NCI-H1436 treated with DMSO at 0.1 percent for 48 hours (cell line): ENCODE measurements at places on chromosomes 12 and 14.

- no peak for DNase-seq
Measured at GRCh38 chr12:23686095-23686494, 263.4 kb downstream of the SOX5 start.

DNA sequence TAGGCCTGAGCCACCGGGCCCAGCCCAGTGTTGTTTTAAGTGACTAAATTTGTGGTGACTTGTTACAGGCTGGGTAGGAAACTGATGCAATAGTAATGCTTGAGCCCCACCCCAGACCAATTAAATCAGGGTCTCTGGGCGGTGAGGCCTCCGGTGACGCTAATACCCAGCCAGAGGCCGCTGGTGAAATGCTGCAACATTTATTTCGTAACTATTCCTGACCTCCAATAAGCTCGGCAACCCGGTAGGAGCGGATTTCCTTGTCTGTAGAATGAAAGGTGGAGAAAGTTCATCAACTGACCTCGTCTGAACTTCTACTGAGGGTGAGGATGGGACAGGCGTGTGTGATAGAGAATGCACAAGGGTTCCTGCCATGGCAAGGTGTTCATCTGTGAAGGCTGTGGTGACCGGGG lies 42.3 kb downstream of the FZD10 start:
- DNase-seq = no peak

DNA sequence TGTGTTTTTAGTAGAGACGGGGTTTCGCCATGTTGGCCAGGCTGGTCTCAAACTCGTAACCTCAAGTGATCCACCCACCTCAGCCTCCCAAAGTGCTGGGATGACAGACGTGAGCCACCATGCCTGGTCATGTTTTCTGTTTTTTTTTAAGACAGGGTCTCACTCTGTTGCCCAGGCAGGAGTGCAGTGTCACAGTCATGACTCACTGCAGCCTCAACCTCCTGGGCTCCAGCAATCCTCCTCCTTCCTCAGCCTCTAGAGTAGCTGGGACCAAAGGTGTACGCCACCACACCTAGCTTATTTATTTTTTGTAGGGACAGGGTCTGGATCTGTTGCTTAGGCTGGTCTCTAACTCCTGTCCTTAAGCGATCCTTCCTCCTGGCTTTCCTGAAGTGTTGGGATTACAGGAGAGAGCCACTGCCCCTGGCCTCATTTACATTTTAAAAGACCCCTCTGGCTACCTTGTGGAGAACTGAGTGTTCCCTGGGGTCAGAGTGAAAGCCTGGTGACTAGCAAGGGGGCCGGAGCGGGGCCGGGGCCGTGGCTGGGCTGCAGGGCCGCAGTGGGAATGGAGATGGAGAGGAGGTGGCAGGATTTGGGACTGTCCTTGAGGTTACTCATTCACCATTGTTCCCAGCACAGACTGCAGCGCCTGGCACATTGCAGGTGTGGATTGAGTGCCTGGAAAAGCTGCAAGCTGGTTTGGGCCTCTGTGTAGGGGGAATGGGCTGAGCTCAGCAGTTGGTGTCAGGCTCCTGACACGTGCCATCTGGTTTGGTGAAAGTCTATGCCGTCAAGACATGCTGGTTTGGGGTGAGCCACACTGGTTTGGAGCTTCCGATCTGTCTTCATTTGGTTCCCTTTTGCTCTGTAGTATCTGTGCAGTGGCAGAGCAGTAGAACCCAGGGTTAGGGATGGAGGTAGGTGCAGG lies 18.1 kb downstream of the KMT5A start:
- DNase-seq = no peak

- no peak for DNase-seq
Measured at GRCh38 chr12:119505001-119505400, 88.6 kb upstream of the TMEM233 start.

GRCh38 chr12:5171701-5172100 lies 128.0 kb downstream of the KCNA5 start:
- DNase-seq = no peak

- no peak for DNase-seq
Measured at GRCh38 chr14:38199076-38199475, 8.6 kb upstream of the SSTR1 start.

- DNase-seq = peak; percentile 84
Measured at GRCh38 chr12:68686595-68687521, at the start of gene NUP107. NUP107 (plus strand) TSS chr12:68686978; CDS start chr12:68687066, 88 bp downstream.

GRCh38 chr14:89236851-89237250 lies 180.2 kb downstream of the FOXN3 start:
- DNase-seq = no peak

GRCh38 chr14:99042381-99043266 lies 229.4 kb downstream of the BCL11B start:
- no peak for DNase-seq

DNA sequence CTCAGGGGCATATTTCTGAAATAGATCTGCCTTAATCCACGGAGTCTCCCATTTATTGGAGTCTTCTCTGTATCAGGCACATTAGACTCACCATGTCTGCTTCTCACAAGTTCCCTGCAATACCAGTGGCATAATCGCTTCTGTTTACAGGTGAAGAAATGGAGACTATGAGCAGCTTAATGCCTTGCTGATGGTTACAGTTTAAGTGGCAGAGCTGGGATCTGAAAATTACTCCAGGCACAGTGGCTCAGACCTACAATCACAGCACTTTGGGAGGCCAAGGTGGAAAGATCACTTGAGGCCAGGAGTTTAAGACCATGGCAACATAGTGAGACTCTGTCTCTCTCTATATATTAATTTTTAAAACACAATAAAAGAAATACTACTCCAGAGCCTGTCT lies 7.3 kb upstream of the RIC8B start:
- DNase-seq = no peak

- no peak for DNase-seq
Measured at GRCh38 chr12:24550609-24551008, 398.3 kb downstream of the BCAT1 start.

GRCh38 chr12:12562016-12562483 lies 613 bp downstream of the DUSP16 start:
- DNase-seq = no peak

GRCh38 chr12:27437839-27438238 lies 8.7 kb upstream of the SMCO2 start:
- no peak for DNase-seq

DNA sequence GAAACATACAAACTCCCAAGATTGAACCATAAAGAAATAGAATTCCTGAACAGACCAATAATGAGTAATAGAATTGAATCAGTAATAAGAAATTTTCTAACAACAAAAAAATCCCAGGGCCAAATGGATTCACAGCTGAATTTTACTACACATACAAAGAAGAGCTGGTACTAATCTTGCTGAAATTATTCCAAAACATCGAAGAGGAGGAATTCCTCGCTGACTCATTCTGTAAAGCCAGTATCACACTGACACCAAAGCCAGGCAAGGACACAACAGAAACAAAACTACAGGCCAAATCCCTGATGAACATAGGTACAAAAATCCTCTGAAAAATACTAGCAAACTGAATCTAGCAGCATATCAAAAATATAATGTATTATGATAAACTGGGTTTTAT lies 367.8 kb upstream of the CLEC14A start:
- no peak for DNase-seq

DNA sequence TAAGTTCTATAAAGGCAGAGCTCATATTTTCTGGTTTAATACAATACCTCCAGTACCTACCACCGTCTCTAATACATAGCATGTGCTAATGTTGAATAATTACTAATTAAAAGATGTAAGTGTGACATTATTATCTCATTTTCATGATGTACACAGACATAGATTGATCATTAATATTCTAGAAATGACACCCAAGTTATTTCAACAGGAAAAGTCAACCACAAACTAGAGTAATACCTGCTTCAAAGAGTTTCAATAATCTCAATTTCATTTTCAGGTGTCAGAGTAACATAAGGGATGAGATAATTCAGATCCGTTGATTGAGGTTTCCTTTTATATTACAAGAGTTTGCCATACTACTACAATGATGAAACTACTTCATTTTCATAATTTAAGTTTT lies 388.9 kb downstream of the SOX5 start:
- DNase-seq = no peak

DNA sequence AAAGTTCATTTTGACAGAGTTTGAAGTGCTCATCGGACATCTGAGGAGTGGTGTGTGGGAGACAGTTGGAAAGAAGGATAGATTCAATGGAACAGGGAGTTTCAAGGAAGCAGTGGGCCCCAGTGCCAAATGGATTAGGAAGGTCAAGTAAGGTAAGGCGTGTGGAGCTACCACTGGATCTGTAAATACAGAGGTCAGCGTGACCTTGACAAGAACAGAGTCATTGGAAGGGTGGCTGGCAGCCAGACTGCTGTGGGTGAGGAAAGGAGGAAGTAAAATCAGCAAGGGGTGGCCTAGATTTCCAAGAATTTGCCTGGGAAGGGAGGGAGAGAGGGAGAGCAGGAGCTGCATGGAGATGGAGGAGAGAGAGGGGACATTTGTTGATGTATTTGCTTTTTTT lies 68.2 kb upstream of the IGF1 start:
- no peak for DNase-seq

- no peak for DNase-seq
Measured at GRCh38 chr12:23950210-23950774, 822 bp upstream of the SOX5 start.

DNA sequence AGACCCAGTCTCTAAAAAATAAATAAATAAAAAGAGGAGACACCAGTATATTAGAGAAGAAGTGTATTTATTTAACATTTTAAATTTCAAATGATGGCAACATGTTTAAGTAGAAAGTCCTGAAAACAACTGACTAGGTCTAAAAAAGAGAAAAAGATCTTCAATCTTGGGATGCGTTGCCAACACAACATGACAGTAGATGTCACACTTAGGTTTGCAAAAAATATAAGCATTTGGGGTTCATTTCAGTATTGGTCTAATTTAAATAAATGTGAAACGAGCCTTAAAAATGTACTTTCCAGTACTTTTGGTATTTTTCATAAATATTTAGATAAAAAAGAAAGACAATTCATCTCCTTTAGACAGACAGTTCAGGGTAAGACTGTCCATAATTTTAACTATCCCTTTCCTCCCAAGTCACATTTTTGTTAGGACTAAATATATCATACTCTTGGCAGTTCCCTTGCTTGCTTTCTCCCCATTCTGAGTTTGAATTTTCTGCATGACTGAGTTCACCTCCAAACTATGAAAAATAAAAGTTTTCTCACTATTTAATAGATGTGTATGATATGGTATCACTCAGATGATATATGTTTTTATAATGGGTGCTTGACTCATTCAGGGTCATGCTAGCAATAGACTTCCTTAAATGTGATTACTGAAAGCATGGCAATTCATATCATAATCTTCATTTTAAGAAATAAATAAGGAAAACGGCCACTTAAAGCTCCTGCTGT lies 4.3 kb downstream of the C14orf93 start:
- no peak for DNase-seq
